ENCODE measurements at places on chromosomes 12 and 14. TPM values are rescaled to one million over a fixed set of nuclear protein-coding genes. Genes with fewer than 3 reads are reported as not detected.
A peak's percentile ranks its signal among the peaks of the same experiment; 100 is the strongest.

The ALDH2 gene
- total RNA-seq = 3.9 TPM

GRCh38 chr14:100165376-100165775 lies 5.9 kb upstream of the DEGS2 start:
- H3K4me1 ChIP-seq = peaks cover 14% of the 10 kb centered on the region
- peak overlapping the region; percentile 60 for H3K4me3 ChIP-seq
- no peaks in the 10 kb centered on the region for H3K36me3 ChIP-seq

- H3K4me1 ChIP-seq = peaks cover 12% of the 10 kb centered on the region
- DNase-seq = no peak
- H3K4me3 ChIP-seq = no peak overlapping the region
Observed at GRCh38 chr14:49857427-49858003, 4.9 kb upstream of the NEMF start.

GRCh38 chr12:65628061-65628460 lies 196.2 kb upstream of the HMGA2 start:
- H3K36me3 ChIP-seq = no peaks in the 10 kb centered on the region
- DNase-seq = no peak
- H3K27me3 ChIP-seq = peaks cover 4% of the 10 kb centered on the region

GRCh38 chr12:4849115-4849541 lies 60.6 kb upstream of the KCNA1 start:
- H3K27me3 ChIP-seq = no peaks in the 10 kb centered on the region
- DNase-seq = peak; percentile 20
- no peak overlapping the region for H3K27ac ChIP-seq
- no peak overlapping the region for H3K4me3 ChIP-seq
- H3K36me3 ChIP-seq = no peaks in the 10 kb centered on the region

DNA sequence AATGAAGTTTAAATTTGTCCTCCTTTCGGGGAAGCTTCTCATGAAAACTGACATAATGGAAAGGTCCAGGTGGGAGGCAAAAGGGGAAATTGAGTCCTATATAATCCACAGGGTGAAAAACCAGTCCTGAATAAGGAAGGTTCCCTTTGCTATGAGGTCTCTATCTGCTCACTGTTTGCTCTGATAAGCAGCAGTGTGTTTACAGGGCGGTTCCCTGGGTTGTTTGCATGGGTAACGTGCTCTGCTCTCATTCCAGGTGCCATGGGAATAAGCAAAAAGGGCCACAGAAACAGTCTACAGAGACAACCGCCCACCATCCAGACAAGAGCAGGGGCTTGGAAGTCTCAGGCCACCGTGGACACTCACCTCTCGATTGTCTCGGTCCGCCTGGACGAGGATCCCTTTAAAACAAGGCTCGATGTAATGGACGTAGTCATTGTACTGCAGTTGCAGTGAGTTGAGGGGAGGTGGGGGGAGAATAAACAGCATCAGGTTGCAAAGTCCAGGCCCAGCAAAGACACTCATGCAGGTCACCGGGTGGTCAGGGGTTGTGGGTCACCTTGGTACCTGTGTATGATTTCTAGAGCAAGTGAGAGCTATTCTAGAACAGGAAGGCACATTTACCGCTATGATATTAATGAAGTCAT lies 32.7 kb downstream of the CACNA2D4 start:
- DNase-seq = no peak
- H3K4me1 ChIP-seq = no peaks in the 10 kb centered on the region
- no peak overlapping the region for H3K4me3 ChIP-seq
- no peak overlapping the region for H3K27ac ChIP-seq
- peaks cover 3% of the 10 kb centered on the region for H3K36me3 ChIP-seq

DNA sequence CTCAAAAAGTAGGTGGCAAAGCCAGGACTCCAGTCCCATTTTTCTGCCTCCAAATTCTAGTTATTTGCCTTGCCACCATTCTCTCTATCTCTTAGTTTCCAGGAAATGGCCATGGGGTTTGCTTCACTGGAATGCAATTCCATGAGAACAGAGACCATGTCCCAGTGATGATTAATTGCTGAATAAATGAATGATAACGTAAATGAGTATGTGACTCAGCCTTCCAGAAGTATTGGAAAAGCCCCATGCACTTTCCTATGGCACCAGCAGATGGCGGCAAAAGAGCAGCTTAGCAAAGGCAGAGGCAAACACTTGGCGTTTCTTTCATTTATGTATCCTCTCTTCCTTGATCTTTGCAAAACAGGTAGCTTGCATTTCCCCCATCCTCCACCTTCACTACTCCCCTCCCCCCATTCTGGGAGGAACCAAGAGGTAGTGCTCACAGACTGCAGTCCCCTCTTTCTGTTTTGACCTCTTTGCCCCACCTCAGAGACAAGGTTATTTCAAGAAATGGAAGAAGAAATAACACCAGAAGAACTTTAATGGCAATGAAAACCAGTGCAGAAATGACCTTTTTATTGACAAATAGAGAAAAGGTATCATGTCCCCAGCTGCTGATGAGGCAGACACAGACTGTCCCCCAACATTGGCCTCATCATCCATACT lies 21.3 kb downstream of the TBX3 start:
- no peak overlapping the region for H3K4me3 ChIP-seq
- H3K36me3 ChIP-seq = no peaks in the 10 kb centered on the region
- DNase-seq = peak; percentile 61
